ENCODE measurements at places on chromosomes 7 and 10.

- no peak for DNase-seq
Observed at GRCh38 chr10:51273574-51273973, 199.3 kb downstream of the PRKG1 start.

- DNase-seq, result no peak
Observed at GRCh38 chr7:43784030-43784584, 25.6 kb downstream of the BLVRA start.

DNA sequence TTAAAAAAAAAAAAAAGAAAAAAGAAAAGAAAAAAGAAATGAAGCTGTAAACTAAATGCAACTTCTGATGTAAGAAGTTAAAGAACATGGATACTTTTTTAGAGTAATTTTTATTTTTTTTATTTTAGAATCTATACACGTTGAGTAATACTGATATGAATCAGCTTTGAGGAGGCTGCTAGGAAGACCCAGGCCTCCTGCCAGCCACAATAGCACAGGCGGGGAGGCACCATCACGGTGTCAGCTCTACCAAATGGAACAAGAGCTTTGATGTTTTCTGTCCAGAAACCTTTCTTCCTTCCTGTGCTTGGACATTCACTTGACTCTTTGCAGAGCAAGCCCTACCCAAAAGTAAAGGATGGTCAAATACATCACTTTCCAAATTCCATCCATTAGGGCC, 45.3 kb upstream of the EGR2 start:
- no peak for DNase-seq

GRCh38 chr10:51394039-51394438, 305.4 kb downstream of the CSTF2T start:
- no peak for DNase-seq

GRCh38 chr10:109922358-109922975, 844 bp downstream of the XPNPEP1 start:
- DNase-seq, result no peak

DNA sequence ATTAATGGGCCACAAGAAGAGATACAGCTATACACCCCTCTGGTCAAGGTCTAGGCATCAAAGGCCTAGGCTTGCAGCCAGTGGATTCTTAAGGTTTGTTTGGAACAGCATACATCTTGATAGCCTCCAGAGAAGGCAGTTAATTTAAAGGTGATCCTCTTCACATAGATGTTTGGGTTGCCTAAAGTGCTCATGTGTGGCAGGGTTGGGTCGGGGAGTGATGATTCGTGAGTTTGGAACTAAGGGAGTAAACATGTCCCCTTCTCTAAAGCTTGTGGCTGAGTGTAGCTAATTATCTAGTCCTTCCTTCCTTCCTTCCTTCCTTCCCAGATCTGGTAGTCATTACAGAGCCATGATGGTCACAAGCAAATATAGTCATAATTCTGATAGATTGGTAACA, 12.4 kb downstream of the PCLO start:
- DNase-seq, result no peak

DNA sequence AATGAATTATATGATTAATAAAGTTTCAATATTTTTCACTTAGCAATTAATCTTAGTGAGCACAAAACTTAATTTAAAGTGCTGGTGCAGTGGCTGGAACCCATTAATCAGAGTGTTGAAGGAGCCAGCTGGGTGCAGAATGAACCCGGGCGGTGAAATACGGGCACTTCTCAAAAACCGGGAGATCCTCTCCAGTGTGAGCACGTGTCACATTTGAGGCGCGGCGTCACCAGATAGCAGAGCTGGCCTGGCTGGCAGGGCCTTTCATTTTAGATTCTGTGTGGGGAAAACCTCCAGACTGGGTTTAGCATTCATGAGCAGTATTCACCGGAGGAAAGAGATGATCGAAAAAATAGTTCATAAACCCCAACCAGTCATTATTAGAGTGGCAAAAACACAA, 34.5 kb upstream of the CTBP2 start:
- no peak for DNase-seq

- DNase-seq, result no peak
Observed at GRCh38 chr10:113627836-113628235, 36.0 kb downstream of the NRAP start.

DNA sequence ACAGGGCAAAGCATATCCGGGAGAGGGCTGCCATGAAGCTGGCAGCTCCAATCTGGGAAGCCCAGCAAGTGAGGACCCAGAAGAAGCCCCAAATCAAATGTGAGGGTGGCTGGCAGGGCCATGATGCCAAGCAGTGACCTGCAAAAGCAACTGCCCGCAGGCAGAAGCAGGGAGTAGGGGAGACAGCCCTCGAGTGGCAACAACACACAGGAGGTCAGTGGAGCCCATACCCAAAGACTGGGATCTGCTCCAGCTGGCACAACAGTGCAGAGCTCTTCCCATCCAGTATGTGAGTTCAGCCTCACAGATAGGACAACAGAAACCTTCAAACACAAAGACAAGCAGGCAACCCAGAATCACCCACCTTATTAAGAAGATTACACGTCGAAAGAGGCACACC, 45.0 kb downstream of the GRID1 start:
- no peak for DNase-seq

GRCh38 chr7:80641548-80641947, 3.1 kb downstream of the CD36 start:
- no peak for DNase-seq

- DNase-seq, result no peak
Observed at GRCh38 chr10:110258542-110258941, 46.2 kb downstream of the SMNDC1 start.

GRCh38 chr7:151700586-151701165, 176.2 kb downstream of the PRKAG2 start:
- DNase-seq, result no peak

DNA sequence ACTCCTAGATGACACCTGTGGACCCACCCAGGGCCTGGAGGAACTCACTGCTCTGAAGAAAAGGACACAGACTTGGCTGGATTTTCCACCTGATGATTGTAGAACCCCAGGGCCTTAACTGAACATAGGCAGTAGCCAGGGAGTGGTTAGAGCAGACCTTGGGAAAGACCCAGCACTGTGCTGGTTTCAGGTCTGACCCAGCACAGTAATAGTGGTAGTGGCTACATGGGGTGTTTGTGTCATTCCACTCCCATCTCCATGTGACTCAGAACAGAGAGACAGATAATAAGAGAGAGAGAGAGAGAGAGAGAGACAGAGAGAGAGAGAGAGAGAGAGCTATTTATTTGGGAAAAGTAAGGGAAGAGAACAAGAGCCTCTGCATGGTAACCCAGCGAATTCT, 239.1 kb upstream of the MEOX2 start:
- no peak for DNase-seq

- no peak for DNase-seq
Observed at GRCh38 chr7:21965291-21965690, 19.6 kb upstream of the CDCA7L start.

DNA sequence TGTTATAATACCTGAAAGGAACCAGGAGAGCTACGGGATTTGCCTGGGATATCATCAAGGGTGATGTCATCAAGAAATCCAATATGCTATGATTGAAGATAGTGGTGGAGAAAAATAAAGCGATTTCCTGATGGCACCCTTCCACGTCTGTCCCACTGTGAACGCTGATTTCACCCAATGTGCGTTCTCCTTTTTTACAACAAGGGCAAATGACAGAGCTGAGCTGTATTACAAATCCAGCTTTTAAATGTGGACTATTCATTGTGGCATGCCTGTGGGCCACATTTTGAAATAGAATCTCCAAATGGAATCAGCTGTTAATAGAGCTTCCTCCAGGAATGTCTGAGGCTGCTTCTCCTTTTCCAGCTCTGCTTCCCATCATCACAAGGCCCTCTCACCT, 23.3 kb downstream of the SLC13A4 start:
- no peak for DNase-seq

Measured in cerebellar cortex (tissue), 1 donor.